ENCODE measurements at places on chromosomes 7 and 10.

- no peak for DNase-seq
Measured at GRCh38 chr7:81030472-81030871, 111.6 kb upstream of the SEMA3C start.

GRCh38 chr7:116843378-116843777 is 19.0 kb upstream of the CAPZA2 start:
- DNase-seq, result no peak

DNA sequence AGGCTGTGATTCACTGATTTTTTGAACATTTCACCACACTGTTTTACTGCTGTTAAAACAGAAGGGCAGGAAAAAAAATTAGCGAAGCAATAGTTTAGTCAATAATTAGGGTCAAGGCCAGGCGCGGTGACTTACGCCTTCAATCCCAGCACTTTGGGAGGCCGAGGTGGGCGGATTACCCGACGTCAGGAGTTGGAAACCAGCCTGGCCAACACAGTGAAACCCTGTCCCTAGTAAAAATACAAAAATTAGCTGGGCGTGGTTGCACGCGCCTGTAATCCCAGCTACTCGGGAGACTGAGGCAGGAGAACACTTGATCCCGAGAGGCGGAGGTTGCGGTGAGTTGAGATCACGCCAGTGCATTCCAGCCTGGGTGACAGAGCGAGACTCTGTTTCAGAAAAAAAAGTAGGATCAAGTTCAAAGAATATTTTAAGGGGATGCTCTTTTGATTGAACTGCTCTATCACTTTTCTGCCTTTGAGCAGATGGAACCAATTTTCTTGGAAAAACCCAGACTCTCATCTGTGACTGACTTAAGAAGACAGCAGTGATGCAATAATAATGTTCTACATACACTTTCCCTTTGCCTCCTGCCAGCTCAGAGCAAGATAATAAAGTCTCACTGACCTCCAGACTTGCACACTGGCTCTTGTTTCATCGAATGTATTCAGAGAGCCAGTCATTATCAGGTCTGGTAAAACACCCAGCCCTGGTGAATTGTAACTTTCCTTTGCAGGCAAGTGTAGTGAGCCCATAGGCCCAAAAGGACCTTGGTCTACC is 1.6 kb upstream of the PPA1 start:
- no peak for DNase-seq

DNA sequence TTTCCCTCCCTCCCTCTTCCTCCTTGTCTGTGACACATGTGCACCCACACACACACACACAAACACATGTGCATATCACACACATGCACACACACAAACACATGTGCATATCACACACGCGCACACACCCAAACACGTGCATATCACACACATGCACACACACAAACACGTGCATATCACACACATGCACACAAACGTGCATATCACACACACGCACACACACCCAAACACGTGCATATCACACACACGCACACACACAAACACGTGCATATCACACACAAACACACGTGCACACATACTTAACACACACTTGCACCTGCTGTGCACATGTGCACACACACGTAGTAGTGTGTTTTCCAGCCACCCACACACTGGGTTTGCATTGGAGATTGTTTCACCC is 29.4 kb upstream of the KNDC1 start:
- DNase-seq, result no peak

DNA sequence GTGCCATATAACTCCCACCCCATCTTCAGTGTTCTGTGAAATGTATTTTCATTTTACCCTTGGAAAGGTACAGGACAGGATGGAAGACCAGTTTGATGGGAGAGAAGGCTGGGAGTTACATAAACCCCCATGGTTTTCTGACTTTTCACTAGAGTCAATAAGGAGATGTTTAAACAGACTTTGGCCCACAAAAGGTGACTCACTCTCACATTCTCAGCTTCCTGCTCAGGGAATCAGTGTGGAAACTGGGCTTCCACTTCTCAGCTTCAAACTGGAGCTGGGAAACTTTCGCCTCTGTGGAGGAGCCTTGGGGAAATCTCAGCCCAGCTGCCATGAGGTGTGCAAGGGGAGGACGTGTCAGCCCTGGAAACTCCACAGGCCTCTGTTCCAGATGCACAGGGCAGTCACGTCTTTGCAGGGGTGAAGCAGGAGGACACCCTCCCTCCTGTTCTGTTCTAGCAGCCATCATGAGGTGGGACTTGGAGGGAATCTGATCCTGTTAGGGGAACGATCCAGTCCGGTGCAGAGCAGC is 560.5 kb upstream of the GALNT17 start:
- DNase-seq, result no peak

DNA sequence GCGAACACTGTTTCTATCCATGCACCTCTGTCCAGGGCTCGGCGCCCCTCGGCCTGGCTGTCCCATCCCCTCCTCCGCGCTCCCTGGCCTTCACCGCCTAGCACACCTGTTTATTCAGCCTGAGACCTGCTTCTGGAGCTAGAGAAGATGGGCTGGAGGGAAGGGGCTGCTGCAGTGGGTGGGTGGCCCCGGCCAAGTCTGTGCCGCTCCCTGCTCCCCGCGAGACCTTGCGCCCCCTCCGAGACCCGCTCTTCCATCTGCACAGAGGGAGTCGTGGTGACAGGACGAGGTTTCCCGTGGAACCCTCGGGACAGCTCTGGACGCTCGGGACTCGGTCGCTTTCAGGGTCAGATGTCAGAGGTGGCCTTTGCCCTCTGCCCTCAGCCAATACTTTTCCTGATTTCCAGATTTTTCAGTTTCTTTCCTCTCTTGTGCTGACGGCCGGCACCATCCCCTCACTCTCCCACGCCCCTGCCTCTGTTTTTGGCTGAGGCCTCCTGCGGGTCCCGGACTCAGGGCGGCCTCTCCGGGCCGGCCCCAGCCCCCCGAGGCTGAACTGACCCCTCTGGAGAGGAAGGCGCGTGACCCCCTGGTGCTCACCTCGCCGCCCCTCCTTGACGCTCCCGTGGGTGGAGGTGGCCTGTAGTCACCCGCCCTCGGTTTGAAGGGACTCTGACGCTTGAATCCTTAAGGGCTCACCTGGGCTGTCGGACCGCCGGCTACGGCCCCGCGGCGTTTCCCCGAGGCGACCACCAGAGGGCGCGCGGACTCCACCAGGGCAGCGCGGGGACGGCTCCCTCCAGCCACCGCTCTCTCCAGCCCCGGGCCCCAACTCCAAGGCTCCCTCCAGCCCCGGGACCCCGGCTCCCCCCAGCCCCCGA is 15.6 kb downstream of the SHH start:
- peak; percentile 69 for DNase-seq

DNA sequence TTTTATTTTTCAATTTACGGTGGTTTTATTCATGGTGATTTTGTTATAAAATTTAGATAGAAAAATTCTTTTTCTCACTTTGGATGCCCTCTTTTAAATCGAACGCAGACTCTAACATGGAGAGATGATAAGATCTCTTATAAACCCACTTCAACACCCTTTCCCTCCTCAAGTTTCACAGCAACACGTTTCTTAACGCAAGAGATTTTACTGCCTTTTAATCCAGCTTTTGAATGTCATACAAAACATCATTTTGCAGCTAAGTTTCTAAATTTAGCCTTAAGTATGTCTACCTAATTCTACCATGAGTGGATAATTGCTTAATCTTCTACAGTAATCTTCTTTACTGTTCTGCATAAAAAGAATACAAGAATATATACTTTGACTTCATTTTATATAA is 70.0 kb downstream of the SEMA3C start:
- DNase-seq, result no peak

DNA sequence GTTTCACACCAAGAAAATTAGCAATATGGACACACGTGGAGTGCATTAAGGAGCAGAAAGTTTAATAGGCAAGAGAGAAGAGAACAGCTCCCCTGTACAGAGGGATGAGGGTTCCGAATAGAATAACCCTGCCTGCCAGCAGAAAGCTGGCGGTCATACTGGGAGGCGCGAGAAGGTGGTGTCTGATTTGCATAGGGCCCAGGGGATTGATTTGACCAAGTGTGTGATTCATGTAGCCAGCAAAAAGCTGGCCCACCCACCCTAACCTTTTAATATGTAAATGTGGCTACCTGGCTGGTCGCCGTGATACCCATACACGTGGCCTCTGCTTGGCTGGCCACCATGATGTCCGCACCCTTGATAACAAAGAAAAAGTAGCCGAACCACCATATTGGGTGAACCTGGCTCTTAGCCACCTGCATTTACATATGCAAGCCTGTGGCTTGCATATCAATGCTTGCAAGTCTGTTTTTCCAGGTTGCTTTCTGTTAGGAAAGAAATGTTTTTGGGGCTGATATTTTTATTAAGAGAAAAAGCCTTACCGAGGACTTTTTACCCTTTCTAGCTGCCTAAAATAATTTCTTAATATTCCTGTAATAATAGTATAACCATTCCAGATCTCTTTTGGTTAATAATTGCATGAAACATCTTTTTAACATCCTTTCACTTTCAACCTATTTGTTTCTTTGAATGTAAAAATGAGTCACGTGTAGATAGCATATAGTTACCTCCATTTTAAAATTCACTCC is 20.5 kb upstream of the VWDE start:
- no peak for DNase-seq

GRCh38 chr7:82057476-82057875 is 287.6 kb upstream of the HGF start:
- no peak for DNase-seq

DNA sequence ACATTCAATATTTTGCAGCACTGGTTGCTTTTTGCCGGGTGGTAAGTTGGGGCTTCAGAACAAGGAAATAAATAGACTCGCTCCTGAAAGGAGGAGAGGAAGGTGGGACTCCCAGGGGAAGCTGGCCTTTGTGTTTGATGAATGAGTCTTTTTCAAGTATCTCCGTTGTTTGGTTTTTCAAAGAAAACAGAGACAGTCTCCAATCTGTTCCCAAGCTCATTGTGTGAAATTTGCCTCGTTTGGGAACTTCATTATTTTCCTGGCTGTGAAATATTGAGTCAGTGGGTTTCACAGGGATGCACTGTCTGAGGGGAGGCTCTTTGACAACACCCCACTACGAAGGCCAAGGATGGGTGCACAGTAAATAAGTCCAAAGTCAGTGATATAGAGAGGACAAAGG is 38.7 kb upstream of the KIAA1217 start:
- no peak for DNase-seq

- no peak for DNase-seq
Measured at GRCh38 chr7:105189859-105190492, 176.0 kb downstream of the KMT2E start.

DNA sequence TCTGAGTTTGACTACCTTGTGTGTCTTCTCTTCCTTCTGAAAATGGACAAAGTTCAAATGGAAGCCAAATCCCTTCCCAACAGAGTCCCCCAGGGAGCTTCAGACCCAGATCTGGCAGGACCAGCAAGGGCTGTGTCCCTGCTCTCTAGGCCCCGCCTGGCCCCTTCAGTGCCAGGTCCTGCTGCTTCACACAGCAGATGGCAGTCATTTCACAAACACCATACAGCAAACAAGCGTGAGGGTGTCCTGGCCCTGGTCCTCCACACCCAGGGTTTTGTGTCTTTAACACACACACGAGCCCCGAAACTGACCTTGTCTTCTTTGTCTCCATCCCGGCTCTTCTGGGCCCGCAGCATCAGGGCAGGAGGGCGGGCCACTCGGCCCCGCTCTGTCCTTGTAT is 145.0 kb downstream of the TCERG1L start:
- DNase-seq, result no peak

DNA sequence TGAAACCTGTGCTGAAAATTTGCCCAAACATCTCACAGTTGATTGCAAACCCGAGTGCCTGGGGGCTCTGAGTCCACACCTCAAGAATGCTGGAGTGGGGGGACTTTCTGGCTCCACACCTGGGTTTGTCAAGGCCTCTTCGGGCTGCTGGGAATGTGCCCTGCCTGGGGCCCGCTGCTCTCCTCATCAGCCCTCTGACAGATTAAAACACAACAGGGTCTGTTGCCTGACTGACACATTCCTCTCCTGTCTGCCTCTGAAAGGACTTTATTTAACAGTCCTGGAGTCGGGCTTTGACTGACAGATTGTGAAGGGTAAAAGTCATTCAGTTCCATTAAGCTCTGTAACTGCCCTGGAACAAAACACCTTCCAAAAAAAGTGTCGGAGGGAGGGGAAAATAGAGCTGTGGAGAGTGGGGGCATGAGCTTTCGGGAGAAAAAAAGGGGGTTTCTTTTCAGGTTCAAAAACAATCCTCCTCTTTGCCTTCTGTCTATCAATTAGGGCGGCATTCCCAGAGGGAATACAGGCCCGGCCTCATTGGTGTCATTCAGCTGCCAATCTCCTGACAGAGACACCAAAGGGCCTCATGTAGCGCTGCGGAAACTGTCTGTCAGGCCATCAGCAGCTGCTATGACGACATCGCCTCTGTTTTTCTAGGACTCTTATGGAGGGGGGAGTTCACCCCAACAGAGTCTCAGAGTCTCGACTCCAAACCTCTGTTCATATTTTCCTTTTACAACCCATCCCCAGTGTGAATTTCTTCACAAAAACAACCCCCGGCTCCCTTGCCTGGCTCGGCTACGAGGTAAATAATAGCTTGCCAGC is 398.8 kb upstream of the NFE2L3 start:
- DNase-seq, result no peak

DNA sequence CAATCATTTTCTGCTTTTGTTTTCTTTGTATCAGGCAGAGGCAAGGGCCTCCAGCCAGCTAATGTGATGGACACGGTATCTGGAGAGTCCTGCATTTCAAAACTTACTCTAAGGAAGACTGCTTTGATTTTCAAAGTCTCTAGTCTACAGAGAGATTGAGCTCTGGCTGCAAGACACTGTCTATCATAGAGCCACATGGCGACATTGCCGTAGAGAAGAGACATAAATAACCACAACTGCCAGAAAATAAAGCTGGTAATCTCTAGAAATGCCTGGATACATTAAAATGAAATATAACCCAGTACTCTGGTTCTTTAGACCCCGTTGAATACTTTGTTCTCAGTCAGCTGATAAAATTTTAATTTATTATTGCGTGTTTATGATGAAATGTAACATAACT is 90.8 kb downstream of the OTUD1 start:
- DNase-seq, result no peak

DNA sequence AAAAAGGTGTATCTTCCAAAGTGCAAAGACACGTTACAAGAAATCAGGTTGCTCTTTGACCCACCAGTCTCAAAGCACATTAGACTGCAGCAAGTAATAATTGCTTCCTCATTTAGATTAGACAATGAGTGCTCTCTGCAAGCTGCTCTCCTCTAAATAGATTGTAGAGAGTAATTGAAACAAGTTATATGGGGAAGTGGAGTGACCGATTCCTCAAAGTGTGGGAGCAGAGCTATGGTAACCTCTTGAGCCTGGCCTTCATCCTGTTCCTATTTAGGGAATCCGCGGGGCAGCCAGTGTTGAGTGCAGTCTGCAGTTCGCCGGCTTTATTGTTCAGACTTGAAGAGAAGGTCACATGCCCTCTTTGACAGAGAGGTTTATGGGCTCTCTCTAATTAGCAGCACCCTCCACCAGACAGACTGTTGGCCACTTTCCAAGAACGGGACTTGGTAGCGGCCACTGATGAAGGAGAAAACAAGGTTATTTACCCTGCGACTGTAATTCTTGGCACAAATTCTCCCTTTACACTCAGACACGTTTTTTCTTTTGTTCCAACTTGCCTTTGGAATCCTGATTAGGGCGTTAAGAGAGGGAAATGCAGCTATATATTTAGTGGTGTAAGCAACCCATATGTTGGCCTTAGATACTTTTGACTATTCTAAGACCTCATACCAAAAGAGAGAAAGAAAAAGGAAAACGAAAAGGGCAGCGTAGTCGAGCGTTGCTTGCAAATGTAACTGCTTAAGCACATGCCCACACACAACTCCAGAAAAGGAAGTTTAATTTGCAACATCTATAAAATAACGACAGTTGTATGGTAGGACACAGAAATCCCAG is 107.5 kb downstream of the REEP3 start:
- no peak for DNase-seq
